COLO829 (cell line): ENCODE measurements at places on chromosomes 3 and 15.

- DNase-seq: peak; percentile 21
Measured at GRCh38 chr3:65107174-65107573, 419.4 kb upstream of the ADAMTS9 start.

- no peak for DNase-seq
Measured at GRCh38 chr3:197204736-197205135, 93.7 kb downstream of the DLG1 start.

DNA sequence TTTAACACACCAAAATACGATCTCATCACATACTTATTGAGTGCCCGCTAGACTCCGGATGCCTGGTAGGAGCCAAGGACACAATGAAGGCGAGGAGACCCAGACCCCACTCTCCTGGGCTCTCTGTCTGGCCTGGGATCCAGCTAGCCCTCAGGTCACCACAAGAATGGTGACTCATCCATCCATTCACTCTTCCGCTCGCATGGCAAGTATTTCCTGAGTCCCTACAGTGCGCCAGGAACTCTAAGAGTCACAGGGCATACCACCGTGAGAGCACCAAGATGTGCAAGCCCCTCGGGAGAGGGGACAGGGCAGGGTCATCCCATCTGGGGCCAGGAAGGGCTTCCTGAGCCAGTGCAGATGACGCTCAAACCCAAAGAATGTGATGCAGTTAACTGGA is 101.6 kb upstream of the PRR20G start:
- peak; percentile 21 for DNase-seq

- no peak for DNase-seq
Measured at GRCh38 chr3:39090922-39091321, 16.5 kb downstream of the GORASP1 start.

GRCh38 chr3:30352410-30353318 is 253.7 kb upstream of the TGFBR2 start:
- DNase-seq: no peak

- no peak for DNase-seq
Measured at GRCh38 chr3:122916084-122916483, 111.5 kb downstream of the SEMA5B start.

- DNase-seq: no peak
Measured at GRCh38 chr3:56484122-56484521, 15.9 kb upstream of the ERC2 start.

GRCh38 chr3:46549989-46550388 is 16.1 kb downstream of the LRRC2 start:
- no peak for DNase-seq

- DNase-seq: no peak
Measured at GRCh38 chr3:148206446-148206845, 491.3 kb upstream of the AGTR1 start.

DNA sequence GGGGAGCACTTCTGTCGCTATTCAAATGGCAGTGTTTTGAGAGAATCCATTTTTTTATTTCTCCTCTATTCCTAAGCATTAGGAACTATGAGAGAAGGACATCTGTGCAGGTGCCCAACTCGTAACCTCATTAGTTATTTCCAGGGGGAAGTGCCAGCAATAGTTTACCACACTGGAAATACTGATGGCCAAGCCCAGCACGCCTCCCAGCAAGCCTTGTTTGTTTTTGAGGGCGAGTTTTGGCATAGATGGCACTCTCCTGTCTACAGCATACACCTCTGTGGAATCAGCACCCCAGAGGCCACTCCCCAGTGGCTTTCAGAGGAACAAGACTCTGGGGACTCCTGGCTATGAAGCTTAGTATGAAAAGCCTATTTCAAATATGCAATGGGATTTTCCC is 36.6 kb downstream of the FAN1 start:
- DNase-seq: no peak

GRCh38 chr3:184145111-184145524 is 10.0 kb downstream of the EIF2B5 start:
- peak; percentile 54 for DNase-seq

DNA sequence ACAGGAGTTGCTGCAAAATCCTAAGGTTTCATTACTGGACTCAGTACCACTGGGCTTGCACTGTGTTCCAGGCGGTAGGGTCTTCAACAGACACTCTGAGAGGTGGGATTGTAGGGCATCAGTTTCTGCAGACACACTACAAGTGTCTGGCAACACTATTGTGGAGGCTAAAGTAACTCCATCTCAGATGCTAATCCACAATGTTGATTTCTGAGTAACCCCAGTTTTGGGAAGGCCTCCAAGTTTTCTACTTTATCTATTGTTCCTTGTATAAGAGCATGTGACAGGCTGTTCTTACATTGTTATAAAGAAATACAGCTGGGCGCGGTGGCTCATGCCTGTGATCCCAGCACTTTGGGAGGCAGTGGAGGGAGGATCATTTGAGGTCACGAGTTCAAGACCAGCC is 2.5 kb upstream of the ABHD5 start:
- no peak for DNase-seq

DNA sequence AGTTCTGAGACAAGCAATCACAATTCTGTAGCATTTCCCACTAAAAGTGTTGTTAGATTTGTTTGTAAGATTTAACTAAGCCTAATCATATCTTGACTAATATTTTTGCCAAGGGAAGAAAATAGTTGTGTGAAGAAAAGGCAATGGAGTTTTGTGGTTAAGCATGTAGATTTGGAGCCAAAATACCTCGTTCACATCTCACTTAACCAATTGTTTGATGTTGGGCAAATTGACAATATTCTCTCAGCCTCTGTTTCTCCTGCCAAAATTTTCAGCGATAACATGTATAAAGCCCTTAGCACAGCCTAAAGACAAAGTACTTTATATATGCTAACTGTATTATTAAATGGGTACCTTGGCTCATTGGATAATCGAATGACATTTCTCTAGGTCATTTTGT is 20.5 kb upstream of the CDIN1 start:
- DNase-seq: no peak

GRCh38 chr3:23438657-23439056 is 235.5 kb downstream of the UBE2E2 start:
- DNase-seq: no peak
